ENCODE measurements at places on chromosomes 11 and 22.

DNA sequence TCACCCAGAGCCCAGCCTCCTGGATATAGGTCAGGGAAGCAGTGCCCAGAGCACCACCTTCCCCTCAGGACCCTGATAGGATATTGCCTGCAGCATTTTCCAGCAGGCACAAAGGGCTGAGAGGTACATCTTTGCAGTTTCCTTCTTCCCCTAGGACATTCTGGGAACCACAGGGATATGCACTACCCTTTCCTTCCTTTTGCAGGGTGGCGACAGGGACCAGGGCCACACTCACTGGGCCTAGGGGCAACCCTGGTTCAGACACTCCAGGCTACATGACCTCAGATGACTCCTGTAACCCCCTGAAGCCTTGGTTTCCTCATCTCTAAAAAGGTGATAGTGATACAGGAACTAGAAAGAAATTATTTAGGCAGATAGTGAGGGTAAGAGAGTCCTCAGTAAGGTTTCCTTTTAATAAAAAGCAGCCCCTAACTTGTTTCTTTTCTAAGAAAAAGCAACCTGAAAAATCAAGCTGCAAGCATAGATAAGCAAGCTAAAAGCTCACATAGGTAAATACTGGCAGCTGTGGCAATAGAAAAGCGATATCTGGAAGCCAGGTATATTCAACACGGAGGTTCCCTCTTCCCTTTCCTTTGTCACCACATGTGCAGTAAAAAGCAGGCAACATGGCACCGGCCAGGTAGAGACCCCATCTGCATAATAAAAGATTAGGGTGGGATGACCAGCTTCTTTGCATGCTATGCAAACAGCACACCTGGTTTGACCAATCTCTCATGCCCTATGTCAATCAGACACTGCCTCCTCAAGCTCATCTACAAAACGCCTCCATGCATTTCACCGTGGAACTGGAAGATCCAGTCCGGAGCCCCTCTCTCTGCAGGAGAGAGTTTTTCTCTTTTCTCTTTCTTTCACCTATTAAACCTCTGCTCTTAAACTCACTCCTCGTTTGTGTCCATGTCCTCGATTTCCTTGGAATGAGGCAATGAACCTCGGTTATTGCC, 13.2 kb upstream of the MRGPRX2 start:
- DNase-seq, result no peak

GRCh38 chr11:36389811-36390210, 93.7 kb downstream of the PRR5L start:
- no peak for DNase-seq

- DNase-seq, result no peak
Measured at GRCh38 chr11:3683039-3683438, 11.9 kb upstream of the CHRNA10 start.

- no peak for DNase-seq
Measured at GRCh38 chr11:121372671-121373429, 79.3 kb upstream of the SORL1 start.

GRCh38 chr22:19657252-19658056, 56.8 kb upstream of the SEPTIN5 start:
- no peak for DNase-seq

DNA sequence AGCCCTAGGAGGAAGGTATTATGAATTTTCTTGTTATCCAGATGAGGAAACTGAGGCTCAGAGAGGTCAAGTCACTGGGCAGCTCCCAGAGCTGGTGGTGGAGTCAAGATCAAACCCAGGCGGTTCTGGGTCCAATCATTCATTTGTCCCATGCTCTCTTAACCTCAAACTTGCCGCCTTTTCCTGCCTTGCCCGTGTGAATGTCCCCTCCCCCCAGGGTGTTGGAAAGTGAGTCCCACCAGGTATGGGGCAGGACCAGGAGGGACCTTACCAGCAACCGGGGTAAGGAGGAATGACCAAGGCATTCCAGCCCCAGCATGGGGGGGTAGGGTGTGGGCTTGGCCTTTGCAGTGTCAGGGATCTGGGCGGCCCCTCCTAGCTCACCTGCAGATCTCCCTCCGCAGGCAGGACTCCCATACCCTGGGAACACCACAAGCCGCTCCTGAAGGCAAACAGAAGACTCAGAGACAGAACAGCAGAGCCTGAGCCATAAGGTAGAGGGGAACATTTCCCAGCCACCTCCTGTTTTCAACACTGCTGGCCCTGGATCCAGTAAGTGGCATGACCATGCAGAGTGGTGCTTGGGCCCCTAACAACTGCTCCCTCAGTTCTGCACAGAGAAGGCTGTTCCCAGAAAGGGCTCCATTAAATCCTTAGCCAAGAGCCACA, 41.2 kb upstream of the SYT7 start:
- no peak for DNase-seq

DNA sequence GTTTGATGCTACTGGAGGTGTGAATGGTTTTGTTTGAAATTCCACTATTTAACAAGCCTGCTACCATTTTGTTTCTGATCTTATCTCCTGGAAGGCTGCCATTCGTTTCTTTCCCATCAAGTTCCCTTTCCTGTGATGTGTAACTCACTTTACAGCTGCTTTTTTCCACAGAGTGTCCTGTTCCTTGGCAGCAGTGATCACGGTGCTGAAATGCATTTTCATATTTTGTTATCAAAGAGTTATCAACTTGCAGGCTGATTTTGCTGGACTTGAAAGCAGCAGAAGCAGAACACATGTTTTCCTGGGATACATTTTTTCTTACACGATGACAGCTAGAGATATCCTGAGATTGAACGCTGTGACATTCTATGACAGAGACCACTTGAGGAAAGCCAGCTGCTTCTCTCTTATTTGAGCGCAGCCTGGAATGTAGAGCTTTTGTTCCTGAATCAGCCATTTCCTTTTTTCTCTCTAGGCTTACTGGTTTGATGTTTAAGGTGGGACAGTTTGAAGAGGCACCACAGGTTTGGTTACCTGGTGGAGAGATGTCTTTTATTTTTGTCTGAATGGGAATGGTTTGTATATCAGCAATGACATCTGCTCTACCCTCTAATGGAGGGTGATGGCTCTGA, 34.7 kb downstream of the PRR14L start:
- no peak for DNase-seq

DNA sequence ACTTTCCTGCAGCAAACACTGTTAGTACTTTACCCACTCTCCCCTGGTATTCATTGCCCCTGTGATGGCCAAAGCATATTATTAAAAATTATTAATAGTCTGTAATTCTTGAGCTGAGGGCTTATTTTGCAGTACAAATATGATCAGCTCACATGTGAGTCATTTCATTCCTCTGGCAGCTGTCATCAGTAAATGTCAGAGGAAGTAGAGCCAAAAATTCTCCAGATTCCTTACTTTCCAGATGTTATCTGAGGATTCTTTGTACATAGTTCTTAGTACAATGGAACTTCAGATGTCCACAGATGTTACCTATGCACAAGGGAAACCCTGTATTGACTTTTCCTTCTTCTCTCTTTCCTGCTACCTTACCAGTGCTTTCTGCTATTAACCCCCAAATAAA, 12.5 kb downstream of the OR5B3 start:
- no peak for DNase-seq

DNA sequence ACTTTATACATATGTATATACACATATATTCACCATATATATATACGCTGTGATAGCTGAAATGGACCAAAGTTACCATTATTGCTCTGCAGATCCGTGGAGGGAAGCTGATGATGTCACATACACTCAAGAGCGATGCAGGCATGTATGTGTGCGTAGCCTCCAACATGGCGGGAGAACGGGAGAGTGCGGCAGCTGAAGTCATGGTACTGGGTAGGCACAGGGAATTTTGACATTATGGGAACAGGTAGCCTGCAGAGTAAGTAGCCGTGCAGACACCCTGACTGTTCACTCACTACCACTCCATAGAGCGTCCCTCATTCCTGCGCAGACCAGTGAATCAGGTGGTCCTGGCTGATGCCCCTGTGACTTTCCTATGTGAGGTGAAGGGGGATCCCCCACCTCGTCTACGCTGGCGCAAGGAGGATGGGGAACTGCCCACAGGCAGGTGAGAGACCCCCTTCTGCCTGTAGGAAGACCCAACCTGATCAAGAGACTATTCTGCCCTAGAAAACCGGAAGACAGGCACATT, 4.7 kb downstream of the ROBO3 start:
- no peak for DNase-seq

DNA sequence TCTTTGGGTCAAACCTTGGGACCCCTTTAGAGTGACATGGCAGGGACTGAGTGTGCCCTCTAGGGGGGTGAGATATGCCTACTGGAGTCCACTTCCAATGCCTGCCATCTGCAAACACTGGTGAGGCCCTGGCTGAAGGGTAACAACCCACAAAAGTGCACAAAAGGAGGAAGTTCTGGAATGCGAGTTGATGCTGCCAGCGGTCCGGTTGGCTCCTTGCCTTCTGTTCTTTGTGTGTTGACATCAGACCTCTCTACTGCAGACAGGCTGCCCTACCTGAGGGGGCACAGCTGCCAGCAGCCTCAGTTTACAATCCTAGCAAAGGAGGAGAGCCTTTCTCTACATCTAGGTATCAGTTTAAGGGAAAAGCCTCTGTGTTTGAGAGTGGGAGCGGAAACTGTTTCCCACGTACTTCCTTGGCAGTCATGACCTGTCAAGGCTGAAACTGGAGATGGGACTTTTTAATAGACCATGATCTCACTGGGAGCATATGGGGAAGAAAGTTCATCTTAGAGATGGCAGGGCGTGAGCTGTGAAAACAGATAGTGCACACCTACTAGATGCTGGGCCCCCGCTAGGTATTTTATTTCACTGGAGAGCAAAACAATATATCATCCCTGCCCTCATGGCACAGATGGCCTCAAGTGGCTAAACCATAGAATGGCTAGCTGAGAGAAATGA, 27.2 kb downstream of the BMAL1 start:
- DNase-seq, result no peak

- peak; percentile 45 for DNase-seq
Measured at GRCh38 chr22:46053563-46054090, 76.7 kb upstream of the WNT7B start.

DNA sequence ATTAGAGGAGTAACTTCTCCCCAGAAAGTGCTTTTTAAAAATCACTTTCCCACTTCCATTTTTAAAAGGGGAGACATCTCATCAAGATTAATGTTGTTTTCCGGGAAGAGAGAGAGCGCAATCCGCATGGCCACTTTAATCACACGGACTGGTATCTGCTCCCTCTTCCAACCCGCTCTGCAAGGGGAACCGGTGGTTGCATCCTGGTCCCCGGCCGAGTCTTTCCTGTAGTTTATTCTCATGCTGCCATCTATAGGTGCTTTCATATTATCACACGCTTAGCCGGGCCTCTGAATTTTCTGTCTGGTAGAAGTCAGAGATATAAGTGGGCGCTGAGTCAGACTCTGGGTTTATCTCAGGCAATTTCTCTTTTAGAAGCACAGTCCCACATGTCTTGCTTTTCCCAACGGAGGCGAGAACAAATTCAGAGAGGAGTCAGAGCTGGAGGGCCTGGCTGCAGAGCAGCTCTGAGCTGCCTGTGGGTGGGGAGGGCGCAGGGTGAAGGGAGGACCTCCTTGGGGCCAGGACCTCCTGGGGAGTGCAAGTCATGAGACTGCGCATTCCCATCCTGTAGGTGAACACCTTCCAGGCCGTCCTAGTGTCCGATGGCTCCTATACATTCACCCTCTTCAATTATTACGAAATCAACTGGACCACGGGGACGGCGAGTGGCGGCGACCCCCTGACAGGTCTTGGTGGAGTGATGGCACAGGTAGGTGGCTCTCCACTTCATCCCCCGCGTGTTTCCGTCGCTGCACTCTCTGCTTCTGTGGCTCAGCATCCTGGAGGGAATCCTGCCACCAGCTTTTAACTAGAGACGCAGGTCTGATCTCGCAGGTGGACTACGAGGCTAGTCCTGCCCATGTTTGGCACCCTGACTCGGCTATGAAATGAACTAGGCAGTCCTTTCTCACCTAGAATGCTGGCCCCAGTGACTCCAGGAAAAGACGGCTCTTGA, 11.7 kb downstream of the TECTA start:
- no peak for DNase-seq

GRCh38 chr11:67240576-67241389, 25.5 kb upstream of the GRK2 start:
- peak; percentile 72 for DNase-seq

DNA sequence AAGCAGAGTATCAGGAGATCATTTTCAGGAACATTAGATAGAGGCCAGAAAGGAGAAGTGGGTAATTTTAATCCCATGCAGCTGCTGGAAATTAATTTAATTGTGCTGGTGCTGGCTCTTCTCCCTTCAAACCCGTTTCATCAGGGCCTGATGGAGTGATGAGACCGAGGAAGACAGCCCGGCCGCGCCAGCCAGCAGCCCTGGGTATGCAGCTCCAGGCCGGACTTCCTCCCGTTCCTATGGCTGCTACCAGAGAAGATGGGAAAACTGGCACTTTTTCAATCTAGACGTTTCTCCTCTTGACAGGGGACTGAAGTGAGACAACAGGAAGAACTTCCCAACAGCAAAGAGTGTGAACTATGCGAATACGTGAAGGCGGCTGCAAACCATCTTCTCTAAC, 24.6 kb upstream of the ZBTB16 start:
- no peak for DNase-seq

GRCh38 chr11:92707173-92707619, 262.3 kb upstream of the MTNR1B start:
- no peak for DNase-seq

- no peak for DNase-seq
Measured at GRCh38 chr11:120354779-120355178, 18.6 kb downstream of the ARHGEF12 start.

- no peak for DNase-seq
Measured at GRCh38 chr11:7694235-7694634, 12.0 kb downstream of the OVCH2 start.

DNA sequence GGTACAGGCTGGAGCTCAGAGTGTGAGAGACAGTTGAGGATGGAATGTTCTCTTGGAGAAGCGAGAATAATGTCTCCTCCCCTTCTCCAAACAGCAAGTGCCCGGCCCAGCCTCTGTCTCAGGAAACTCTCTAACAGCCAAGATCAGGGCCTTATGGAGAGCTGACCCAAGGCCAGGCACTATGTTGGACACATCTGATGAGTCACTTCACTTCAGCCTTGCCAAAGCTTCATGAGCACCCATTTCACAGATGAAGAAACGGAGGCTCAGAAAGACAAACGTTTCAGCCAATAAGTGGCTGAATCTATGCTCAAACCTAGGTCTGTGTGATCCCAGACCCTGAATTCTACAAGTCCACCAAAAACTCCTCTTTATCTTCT, 22.1 kb upstream of the CHKA start:
- DNase-seq, result no peak

Data from activated CD4-positive, alpha-beta T cell treated with anti-CD3 and anti-CD28 coated beads, Interleukin-2, amount 50 U/mL, for 4 hours (primary cell).